ENCODE measurements at places on chromosomes 6 and 20. TPM values are rescaled to one million over a fixed set of nuclear protein-coding genes. Genes with fewer than 3 reads are reported as not detected.

The MACROD2 gene
- 0.12 TPM for total RNA-seq

DNA sequence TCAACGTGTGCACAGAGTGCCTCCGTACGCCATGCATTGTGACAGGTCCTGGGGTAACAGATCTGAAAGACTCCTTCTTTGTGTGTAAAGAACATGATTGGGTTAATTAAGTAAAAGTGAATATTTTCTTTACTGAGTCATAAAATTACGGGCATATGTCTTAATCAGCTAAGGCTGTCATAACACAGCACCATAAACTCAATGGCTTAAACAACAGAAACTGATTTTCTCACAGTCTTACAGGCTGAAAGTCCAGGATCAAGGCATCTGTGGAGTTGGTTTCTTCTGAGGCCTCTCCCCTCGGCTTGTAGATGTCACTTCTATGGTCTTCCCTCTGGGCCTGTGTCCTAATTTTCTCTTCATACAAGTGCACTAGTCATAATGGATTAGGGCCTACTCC is 176.9 kb downstream of the MTFR2 start:
- no peak overlapping the region for H3K27ac ChIP-seq
- DNase-seq: no peak
- H3K27me3 ChIP-seq: peaks cover 9% of the 10 kb centered on the region

GRCh38 chr6:44269921-44270525 is at the start of gene TMEM151B:
Gene TMEM151B, plus strand, starts transcription at chr6:44270450. Its CDS starts 293 bp downstream, at chr6:44270743.
- no peak within 1 kb of the TSS for H3K27ac ChIP-seq
- DNase-seq: peak; percentile 24
- no peaks in the 10 kb centered on the region for H3K36me3 ChIP-seq

DNA sequence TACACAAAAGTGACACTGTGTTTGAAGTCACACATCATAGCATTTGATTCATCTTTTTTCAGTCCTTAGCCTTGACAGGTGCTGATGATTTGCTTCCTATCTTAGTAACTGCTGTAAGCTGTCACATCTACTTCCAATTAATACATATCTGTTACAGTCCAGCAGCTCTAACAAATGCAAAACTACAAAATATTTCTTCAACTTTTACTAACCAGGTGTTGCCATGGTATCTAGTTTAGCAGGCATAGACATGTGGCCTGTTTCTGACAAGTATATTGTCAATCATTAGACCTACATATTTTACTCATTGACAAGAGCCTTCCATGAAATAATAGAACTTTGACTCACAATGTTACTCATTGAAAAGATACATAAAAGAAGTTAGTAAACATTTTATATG is 1159.7 kb downstream of the GRIK2 start:
- H3K27ac ChIP-seq: no peak overlapping the region
- DNase-seq: no peak
- no peak overlapping the region for H3K4me3 ChIP-seq
- no peaks in the 10 kb centered on the region for H3K27me3 ChIP-seq
- no peaks in the 10 kb centered on the region for H3K4me1 ChIP-seq

DNA sequence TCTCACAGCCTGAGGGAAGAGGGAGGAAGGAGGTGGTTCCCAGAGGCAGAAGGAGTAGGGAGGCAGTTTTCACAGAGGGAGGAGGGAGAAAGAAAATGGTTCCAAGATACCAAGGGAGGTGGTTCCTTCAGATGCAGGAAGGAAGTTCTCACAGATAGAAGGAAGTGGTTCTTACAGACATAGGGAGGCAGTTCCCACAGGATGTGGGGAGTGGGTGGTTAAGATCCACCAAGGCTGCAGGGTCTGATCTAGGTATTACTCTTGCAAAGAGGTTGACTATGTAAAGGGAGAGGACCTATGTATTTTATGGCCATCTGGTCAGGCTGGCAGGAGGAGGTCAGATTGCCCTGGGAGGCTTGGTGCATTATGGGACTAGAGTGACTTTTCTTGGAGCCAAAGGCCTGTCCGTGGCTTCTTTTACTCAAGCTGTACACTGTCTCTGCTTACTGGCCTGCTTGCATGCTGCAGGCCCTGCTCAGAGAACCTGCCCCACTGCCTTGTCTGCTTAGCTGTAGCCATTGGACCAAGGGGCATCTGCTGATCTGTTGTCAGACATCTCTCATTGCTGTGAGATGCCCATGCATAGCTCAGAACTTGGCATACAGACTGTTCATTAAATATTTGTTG is 283.7 kb downstream of the DHX35 start:
- no peak overlapping the region for H3K27ac ChIP-seq
- peaks cover 6% of the 10 kb centered on the region for H3K4me1 ChIP-seq
- DNase-seq: no peak
- peaks cover 3% of the 10 kb centered on the region for H3K27me3 ChIP-seq

DNA sequence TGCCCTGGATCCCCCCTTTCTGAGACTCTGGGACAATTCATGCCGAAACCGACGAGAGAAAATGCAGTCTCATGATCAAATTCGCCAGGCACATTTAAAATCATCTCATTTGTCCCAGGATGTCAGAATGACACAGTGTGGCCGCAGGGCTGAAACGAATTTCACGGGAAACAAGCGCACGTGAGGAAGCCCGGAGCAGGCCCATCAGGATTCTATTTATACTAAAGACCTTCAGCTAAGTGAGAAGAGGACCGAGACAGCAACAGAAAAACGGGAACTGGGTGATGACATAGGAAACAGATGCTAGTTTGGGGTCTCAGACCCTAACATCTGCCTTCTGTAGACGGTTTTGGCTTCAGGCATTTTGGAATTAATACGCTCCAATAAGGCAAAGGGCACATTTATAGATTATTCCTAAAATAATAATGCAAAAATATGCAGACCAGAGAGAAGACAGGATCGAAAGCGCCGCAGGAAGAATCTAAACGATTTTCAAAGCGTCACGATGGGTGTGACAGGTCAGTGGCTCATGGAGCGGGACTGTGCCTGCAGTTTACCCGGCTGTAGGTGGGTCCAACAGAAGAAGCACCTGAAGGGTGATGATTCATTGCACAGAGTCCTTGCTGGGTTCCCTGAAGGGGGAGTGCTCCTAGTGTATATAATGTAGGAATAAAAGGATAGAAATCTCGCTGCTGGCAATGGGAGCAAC is 80.8 kb upstream of the MPC1 start:
- H3K27me3 ChIP-seq: no peaks in the 10 kb centered on the region
- no peak overlapping the region for H3K27ac ChIP-seq
- no peak for DNase-seq
- H3K4me1 ChIP-seq: no peaks in the 10 kb centered on the region

The PTGIS gene
- total RNA-seq: 0.04 TPM

DNA sequence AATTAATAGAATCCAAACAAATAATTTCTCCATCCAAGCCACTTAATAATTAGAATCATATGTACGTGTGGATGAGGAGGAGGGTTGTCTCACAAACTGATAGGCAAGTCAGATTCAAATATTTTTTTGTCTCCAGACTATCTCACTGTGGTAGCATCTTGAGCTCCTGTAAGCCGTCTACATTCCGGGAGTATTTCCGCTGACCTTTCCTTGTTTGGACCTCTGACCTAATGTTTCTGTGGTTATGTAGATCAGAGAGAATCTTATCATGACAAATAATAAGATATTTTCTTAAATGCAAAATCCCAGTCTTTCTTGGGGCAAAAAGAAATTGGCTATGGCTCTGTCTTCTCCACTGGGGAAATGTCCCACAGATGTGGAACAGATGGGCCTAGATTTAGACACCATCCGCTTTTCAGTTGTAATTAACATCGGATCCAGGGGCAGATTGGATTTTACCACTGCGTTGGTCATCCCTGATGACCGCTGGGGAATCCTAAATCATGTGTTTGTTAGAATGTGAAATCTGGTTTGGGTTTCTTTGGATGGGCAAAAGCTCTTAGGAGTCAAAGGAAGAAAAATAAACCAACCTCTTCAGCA is 197.1 kb upstream of the RIN2 start:
- H3K27me3 ChIP-seq: peaks cover 3% of the 10 kb centered on the region
- H3K4me3 ChIP-seq: no peak overlapping the region

The TFAP2D gene
- total RNA-seq: not detected

- H3K4me3 ChIP-seq: peak overlapping the region; percentile 92
- peak overlapping the region; percentile 99 for H3K27ac ChIP-seq
- H3K4me1 ChIP-seq: peaks cover 44% of the 10 kb centered on the region
Observed at GRCh38 chr6:26170181-26170580, 83.0 kb downstream of the HFE start.

DNA sequence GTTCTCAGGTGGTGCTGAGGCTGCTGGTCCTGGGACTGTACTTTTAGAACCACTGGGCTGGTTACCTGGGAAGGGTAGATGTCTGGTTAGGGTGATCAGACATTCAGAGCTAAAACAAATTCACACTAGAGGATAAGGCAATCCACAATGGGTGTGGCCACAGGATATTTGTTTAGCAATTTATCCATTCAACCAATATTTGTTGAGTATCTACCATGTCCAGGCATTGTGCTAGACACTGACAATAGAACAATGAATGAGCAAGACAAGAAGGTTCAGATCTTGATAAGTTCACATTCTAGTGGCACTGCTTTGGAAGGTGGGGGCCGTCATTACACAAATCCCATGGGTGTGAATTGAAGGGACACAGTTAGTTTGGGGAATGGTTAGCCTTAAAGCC is 131.7 kb downstream of the BCAS1 start:
- H3K27me3 ChIP-seq: no peaks in the 10 kb centered on the region
- no peak for DNase-seq
- no peak overlapping the region for H3K4me3 ChIP-seq
- H3K4me1 ChIP-seq: peaks cover 55% of the 10 kb centered on the region
- no peak overlapping the region for H3K27ac ChIP-seq

GRCh38 chr20:23143098-23143497 is 57.0 kb upstream of the CD93 start:
- peak; percentile 14 for DNase-seq
- no peaks in the 10 kb centered on the region for H3K36me3 ChIP-seq
- no peak overlapping the region for H3K4me3 ChIP-seq
- H3K4me1 ChIP-seq: peaks cover 17% of the 10 kb centered on the region
- H3K27ac ChIP-seq: no peak overlapping the region

The OR2H1 gene
- not detected for total RNA-seq

The SYNCRIP gene
- total RNA-seq: 271 TPM

The KIF13A gene
- total RNA-seq: not detected

- peaks cover 26% of the 10 kb centered on the region for H3K36me3 ChIP-seq
- no peaks in the 10 kb centered on the region for H3K27me3 ChIP-seq
- no peak for DNase-seq
- H3K27ac ChIP-seq: peak overlapping the region; percentile 26
Observed at GRCh38 chr6:18215436-18215835, 48.9 kb downstream of the DEK start.

DNA sequence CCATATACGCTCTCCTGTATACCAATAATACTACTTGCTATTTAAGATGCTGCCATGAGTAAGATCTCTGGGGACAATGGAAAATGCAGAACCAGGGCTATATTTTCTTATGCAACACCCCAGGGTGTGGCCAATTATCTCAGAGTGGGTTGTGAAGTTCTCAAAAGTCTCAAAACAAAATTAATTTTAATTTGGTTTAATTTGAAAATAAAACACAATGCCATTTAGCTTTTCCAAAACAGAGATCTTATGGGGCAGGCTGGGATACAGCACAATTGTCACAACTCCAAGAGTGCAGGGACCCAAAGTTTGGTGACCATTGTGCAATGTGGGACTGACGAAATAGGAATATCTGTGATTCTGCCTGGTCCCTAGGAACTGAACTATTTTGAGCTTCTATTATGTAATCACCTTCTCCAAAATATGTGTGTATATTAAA is 43.1 kb downstream of the MBOAT1 start:
- H3K4me1 ChIP-seq: peaks cover 15% of the 10 kb centered on the region
- H3K27me3 ChIP-seq: no peaks in the 10 kb centered on the region
- no peak for DNase-seq
- H3K27ac ChIP-seq: no peak overlapping the region
- no peak overlapping the region for H3K4me3 ChIP-seq

DNA sequence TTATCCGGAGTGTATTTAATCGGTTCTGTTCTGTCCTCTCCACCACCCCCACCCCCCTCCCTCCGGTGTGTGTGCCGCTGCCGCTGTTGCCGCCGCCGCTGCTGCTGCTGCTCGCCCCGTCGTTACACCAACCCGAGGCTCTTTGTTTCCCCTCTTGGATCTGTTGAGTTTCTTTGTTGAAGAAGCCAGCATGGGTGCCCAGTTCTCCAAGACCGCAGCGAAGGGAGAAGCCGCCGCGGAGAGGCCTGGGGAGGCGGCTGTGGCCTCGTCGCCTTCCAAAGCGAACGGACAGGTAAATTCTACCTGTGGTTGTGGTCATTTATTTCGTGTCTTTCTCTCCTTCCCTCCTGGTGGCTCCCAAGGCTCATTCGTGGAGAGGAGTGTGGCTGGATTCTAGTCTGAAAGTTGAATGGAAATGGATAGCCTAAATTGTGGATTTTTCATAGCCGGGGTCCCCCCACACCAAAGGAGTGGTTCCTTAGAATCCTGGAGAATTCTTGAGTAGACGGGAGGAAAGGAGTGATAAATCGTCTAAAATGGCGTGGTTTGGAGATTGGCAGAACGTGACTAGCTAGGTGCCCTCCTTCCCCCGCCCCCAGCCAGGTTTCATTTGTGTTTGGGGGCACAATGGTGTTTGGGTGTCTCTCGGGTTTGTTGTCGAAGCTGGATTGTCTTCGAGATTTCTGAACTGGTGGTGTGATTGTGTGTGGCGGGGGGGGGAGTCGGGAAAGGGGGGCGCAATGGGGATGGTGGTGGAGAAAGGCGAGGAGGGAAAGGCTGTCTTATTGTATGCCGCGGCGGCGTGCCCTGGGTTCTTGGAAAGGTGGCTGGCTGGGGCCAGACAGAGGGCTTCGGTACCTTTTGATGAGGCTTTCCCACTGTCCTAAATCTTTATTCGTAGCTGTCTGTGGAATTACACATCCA is 673 bp downstream of the MARCKS start:
- no peak overlapping the region for H3K4me3 ChIP-seq
- no peaks in the 10 kb centered on the region for H3K36me3 ChIP-seq
- H3K27ac ChIP-seq: peak overlapping the region; percentile 11
- H3K4me1 ChIP-seq: peaks cover 10% of the 10 kb centered on the region
- peaks cover 41% of the 10 kb centered on the region for H3K27me3 ChIP-seq

DNA sequence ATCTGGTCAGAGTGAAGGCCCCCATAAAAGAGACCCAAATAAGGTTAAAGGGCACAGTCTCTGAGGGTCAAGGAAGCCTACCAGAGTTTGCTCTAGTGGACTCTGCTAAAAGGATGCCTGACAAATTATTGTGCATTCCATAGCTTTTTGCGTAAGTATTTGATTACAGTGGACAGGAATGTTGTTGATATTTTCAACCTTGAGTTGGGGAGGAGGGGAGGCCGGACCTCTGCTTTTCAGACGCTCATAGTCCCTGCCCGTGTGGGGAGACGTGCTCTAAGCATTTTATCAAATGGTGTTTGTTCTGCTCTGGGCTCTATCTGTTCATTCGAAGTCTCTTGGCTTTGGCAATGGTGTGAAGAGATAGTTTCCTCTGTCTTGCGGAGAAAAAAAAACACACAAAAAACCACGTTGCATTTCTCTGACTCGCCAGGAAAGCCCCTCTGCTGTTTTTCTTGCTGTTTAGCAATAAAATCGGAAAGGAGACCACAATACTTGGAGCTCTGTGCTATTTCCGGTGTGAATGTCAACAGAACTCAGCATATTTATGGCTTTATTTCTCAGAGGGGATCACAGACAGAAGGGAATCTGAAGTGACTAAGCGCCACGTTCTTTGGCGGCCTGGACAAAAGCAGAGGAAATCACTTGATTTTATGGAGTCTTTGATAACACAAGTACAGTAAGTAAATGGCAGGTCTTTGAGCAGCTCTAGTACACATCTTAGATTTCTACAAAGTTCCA is 159.8 kb downstream of the ZFP64 start:
- peaks cover 13% of the 10 kb centered on the region for H3K36me3 ChIP-seq
- DNase-seq: peak; percentile 19
- no peaks in the 10 kb centered on the region for H3K27me3 ChIP-seq
- H3K4me3 ChIP-seq: no peak overlapping the region
- H3K27ac ChIP-seq: peak overlapping the region; percentile 80
